HS-5 (cell line): ENCODE measurements at places on chromosomes 3 and 15.

GRCh38 chr3:101300073-101300472 is 20.3 kb downstream of the IMPG2 start:
- no peak for DNase-seq

DNA sequence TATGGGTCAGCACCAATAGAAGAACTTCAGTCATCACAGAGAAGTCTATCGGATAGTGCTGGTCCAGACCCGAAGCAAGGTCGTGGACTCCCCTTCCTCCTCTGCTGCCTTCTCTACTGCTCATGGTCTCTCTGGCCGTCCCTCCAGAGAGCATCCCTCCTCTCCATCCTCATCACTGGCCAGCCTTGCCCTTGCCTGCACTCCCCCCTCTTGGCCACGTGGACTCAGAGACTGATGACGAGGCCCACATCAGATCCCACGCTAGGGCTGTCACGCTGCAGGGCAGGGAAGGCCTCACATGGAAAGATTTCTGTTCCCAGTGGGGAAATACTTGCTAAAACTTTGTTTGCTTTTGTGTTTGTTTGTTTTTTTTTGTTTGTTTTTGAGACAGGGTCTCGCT is 35.3 kb downstream of the IGDCC3 start:
- no peak for DNase-seq

DNA sequence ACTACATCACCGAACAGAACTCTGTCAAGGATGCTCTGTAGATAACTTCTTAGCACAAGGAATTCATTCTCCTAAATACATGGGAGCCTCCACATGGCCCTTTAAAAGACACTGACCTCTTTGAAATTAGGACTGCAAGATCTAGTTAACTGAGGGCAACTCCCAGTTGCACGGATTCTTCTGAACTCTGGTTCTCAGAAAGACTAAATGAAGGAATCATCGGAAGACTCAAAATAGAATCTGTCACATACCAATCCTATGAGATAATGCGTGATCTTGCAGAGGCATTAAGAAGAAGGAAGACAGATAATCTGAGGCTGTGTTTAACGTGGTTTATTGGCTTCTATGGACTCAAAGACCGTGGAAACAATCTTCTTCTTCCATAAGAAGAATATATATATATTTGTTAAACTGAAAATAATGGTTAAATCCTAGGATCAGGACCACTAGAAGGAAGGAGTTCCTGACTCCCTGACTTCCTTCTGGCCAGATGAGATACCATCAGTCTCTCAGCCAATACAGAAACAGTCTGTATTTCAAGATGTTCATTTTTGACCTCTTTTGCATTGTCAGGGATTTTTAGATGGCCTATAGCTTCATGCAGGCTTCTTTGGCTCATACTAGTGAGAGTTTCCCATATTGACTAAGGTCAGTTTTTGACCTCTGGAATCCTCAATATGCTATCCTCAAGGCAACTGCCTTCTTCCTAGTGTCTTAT is 33.9 kb upstream of the TBC1D23 start:
- peak; percentile 37 for DNase-seq

GRCh38 chr15:78018946-78019644 is 58.4 kb downstream of the TBC1D2B start:
- no peak for DNase-seq

GRCh38 chr3:161104561-161105551 is at the start of gene B3GALNT1:
Gene B3GALNT1 (minus strand): TSS chr3:161105349. CDS start chr3:161086754, 18,595 bp downstream.
- DNase-seq, result peak; percentile 32

DNA sequence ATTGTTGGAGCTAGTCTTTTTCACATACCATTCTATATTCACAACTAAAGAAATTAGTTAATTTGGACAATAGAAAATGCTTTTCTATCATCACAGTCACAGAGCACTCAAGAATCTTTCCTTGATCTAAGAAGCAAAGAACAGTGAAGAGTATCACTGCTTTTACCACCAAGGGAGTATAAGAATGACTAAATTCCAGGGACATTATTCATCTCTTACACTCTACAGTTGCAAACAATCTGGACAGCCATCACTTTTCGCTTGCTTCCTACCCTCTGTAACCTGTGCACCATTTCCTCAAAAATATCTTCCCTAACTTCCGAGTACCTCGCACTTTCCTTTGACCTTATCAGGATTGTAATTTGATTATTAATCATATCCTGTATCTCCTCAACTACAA is 359.5 kb upstream of the TMCO5A start:
- DNase-seq, result no peak

DNA sequence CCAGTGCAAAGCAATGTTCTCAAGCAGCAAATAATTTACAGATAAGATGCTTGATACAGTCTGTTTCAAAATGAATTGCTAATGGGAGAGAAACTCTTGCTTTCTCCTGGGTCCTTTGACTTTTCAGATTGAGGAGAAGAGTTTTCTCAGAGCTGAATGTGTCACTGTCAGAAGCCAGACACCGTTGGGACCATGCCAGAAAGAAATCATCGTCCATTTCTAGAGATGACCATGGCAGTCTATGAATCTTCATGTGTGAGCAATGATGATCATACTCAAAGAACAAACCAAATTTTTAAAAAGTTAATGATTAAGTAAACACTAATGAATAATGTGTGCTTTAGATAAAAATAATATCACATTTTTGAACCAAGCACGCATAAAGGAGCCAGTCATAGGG is 77.6 kb downstream of the ZNF385D start:
- DNase-seq, result no peak

DNA sequence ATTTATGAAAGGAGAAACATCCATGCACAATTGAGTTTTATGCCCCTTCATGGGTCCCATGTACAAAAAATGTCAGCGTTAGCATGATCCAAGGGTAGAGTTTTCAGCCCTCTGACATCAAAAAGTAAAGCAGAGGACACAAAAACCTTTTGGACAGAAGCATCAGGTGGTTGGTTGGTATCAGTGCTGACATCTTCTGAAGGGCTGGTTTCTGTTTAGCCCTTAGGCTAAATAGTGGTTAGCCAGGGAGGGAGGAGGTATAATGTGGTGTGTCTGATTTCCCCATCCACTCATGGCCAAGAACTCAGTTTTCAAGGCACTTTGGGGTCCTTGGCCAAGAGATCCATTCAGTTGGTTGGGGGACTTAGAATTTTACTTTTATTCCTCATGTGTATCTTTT is 16.5 kb downstream of the CCDC66 start:
- no peak for DNase-seq

GRCh38 chr3:129973853-129974563 is 512 bp upstream of the TRH start:
- no peak for DNase-seq

GRCh38 chr15:70014860-70015490 is 82.7 kb downstream of the TLE3 start:
- no peak for DNase-seq

- DNase-seq, result no peak
Observed at GRCh38 chr15:64530472-64530871, 70.1 kb downstream of the ZNF609 start.

DNA sequence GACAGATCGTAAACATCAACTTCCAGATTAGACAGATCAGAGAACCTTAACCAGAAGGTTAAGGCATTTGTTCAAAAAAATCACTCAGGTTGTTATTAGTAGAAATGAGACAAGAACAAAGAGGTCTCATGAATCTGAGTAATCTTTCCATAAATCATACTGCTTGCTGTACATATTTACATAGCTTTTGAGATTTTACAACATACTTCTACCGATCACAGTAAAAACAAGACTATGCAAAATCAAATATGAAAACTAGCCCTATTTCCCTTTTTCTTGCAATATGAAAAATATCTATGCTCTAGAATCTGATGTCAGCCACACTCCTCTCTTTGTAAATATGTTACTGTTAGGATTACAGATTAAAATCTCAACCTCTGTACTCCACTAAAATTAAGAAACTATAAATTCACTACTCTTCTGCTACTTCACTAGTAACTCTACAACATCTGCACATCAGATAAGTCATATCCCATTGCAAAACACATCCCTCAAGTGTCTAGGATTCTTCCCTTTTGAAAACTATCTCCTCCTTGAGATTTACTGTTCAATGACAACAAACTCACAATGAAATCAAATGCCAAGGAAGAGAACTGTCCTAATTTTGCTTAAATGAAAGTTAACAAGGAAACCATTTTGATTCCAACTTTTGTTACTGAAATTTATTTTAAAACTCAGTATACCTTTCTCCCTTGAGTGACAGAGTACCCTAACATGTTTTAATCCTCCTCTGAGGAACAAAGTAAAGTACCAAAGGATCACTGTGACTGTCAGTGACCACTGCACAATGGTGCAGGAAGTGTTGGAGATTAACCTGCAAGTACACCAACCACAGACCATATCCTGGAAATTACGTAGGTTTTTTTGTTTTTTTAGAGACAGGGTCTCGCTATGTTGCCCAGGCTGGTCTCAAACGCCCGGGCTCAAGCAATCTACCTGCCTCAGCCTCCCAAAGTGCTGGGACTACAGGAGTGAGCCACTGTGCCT is 12.8 kb downstream of the DCUN1D1 start:
- no peak for DNase-seq

GRCh38 chr15:89367485-89368451 is 33.1 kb upstream of the POLG start:
- peak; percentile 64 for DNase-seq

DNA sequence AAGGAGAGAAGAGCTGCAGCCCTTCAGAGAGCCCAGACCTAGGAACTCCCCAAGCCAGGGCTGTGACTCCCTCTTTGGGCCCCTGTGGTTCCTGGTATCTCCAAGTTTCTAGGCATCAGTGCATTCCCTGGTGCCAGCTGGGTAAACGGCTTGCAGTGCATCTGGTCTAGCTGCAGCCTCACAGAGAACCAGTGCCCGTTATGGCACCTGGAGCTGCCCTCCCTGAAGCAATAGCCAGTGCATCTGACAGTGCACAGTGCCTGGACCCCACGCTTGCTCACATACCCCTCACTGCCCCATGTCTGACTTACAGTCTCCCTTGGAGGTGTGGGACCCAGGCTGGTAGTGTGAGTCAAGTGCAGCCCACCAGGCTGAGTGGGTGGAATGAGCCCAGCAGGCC is 52.1 kb downstream of the LSAMP start:
- DNase-seq, result no peak

DNA sequence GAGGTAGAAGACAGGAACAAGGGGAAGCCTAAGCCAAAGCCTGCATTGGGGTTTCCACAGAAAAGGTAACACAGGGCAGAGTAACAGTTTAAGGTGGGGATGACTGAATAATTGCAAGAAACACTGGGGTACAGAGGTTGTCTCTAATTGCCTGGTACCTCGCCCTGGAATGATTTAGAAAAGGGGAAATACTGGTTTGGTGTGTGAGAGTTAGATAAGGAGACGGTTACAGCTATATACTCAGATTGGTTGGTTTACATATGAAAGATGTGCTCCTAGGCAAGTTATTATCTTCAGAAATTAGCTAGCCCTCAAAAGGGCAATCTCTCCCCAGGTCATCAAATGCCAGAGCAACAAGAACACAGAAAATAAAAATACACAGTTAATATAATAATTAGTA is 58.8 kb downstream of the SMARCC1 start:
- DNase-seq, result no peak

- no peak for DNase-seq
Observed at GRCh38 chr3:27319847-27320526, 49.2 kb downstream of the NEK10 start.

DNA sequence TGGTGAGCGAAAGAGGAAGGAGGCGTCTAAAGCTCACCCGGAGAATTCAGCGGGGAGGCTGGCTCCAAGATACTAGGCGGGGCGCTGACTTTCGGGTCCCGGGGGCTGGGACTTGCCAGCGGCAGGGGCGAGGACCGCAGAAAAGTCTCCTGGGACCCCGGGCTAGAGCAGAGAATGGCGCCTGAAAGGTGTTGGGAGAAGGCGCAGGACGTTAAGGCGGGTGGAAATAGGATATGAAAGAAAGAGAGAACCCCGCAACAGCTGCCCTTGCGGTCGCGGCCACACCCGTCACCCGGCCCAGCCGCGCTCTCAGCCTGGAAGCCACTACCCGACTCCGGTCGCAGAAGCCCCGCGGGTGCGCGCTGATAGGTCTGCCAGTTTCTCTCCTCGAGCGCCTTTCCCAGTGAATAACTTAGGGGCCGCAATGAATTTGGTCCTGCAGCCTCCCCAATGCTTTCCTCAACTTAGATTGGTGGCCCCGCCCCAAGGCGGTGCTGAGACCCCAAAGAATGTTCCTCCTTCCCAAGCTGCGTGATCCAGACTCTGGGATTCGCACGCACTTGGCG is 604 bp downstream of the LTK start:
- DNase-seq, result no peak

DNA sequence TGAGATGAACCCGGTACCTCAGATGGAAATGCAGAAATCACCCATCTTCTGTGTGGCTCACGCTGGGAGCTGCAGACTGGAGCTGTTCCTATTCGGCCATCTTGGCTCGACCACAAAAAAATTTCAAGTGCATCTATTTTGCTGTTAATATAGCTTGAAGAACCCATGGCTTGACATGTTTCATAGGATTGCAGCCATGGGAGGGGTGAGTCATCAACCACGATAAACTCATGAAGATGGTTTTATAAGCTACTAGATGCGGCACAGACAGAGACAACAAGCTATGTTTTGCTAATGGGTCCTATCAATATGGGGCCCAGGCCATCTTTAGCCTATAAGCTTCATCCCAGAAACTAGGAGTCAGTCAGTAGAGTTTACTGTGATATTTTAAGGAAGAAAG is 100.4 kb upstream of the PHLDB2 start:
- no peak for DNase-seq

DNA sequence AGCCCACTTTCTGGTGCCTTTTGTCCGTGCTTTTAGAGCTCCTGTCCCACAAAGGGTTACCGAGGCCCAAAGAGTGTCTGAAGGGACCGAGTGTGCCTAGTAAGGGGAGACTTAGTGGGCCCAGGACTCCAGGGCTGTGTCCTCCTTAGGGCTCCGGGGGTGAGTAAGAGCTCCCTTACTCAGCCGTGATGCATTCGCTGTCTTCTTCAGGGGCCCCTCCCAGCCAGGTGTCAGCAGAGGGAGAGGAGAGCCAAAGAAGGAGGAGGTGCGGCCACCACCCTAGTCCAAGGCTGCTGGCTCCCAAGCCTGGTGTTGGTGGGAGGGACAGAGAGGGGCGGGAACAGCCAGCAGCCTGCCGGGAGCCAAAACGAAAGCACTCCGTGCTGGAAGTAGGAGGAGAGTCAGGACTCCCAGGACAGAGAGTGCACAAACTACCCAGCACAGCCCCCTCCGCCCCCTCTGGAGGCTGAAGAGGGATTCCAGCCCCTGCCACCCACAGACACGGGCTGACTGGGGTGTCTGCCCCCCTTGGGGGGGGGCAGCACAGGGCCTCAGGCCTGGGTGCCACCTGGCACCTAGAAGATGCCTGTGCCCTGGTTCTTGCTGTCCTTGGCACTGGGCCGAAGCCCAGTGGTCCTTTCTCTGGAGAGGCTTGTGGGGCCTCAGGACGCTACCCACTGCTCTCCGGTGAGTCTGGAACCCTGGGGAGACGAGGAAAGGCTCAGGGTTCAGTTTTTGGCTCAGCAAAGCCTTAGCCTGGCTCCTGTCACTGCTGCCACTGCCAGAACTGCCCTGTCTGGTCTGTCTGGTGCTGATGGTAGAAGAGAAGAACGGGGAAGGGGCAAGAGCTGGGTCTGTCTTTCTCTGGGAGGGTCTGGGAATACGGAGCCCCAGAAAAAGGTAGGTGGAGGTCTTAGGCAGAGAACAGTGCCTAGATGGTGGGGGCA is at the start of gene IL17RC:
TSS of gene IL17RC (plus strand) at position 365 of the 947 bp plus-strand sequence. CDS start at position 583, 218 bp downstream.
- peak; percentile 89 for DNase-seq

GRCh38 chr3:194312186-194312742 is 38.9 kb downstream of the CPN2 start:
- no peak for DNase-seq

- DNase-seq, result no peak
Observed at GRCh38 chr3:11711876-11712275, 68.2 kb upstream of the VGLL4 start.

GRCh38 chr15:73677146-73677607 is 7.0 kb upstream of the CD276 start:
- DNase-seq, result no peak
